Activated T-helper 2 cell treated with anti-CD3 and anti-CD28 coated beads, Interferon-gamma antibody, Interleukin-2, Interleukin-4, amounts not matched to agents 10 μg/mL and 5 μg/mL and 100 μg/mL, durations not matched to agents 14 hours and 24 hours and 36 hours (primary cell): ENCODE measurements at places on chromosomes 6 and 20.

GRCh38 chr6:127338936-127339335 is 4.5 kb downstream of the ECHDC1 start:
- no peaks in the 10 kb centered on the region for H3K27me3 ChIP-seq
- H3K4me3 ChIP-seq, result no peak overlapping the region
- H3K4me1 ChIP-seq, result peaks cover 41% of the 10 kb centered on the region
- H3K36me3 ChIP-seq, result peaks cover 17% of the 10 kb centered on the region
- no peak overlapping the region for H3K27ac ChIP-seq
- DNase-seq, result no peak

DNA sequence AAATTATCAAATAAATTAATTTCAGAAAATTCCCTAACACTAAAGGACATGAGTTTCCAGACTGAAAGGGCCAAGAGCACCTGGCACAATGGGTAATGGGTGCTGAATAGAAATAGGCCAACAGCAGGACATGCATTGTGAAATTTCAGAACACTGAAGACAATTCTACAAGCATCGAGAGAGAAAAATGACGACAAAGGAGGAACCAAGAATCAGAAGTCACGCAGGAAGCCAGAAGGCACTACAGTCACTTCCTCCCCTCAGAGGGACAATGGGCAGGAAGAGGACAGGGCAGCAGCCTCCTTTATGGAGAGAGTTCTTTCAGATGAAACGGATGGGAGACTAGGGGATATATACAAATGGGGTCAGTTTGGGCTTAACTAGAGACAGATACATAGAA is 29.6 kb downstream of the PCNA start:
- H3K4me3 ChIP-seq, result no peak overlapping the region
- DNase-seq, result no peak
- H3K36me3 ChIP-seq, result peaks cover 17% of the 10 kb centered on the region
- peak overlapping the region; percentile 54 for H3K27ac ChIP-seq

- H3K4me1 ChIP-seq, result peaks cover 2% of the 10 kb centered on the region
- no peaks in the 10 kb centered on the region for H3K27me3 ChIP-seq
- H3K27ac ChIP-seq, result no peak overlapping the region
- no peaks in the 10 kb centered on the region for H3K36me3 ChIP-seq
Measured at GRCh38 chr6:126195625-126196236, 144.2 kb upstream of the CENPW start.

- peak; percentile 64 for DNase-seq
- peak overlapping the region; percentile 27 for H3K4me3 ChIP-seq
- H3K27ac ChIP-seq, result peak overlapping the region; percentile 84
- no peaks in the 10 kb centered on the region for H3K36me3 ChIP-seq
Measured at GRCh38 chr6:13427801-13428582, 59.4 kb downstream of the GFOD1 start.

DNA sequence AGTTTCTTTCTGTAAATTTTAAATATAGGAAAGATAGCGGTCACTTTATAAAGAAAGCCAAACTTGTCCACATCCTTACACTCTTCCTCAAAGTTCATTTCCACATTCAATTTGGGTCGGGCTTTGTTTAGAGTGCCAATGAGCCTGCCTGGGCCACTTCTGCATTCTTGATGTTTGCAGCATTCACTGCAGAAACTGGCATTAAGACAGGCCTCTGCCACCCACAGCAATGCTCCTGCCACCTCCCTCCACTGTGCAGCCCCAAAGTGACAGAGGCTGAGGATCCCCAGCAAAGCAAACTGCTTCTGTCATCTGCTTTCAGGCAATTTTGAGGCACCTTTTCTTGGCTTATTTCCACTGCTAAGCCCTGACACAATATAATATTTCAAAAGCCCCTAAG is 61.2 kb downstream of the TNFAIP3 start:
- H3K4me3 ChIP-seq, result peak overlapping the region; percentile 59
- no peaks in the 10 kb centered on the region for H3K27me3 ChIP-seq

DNA sequence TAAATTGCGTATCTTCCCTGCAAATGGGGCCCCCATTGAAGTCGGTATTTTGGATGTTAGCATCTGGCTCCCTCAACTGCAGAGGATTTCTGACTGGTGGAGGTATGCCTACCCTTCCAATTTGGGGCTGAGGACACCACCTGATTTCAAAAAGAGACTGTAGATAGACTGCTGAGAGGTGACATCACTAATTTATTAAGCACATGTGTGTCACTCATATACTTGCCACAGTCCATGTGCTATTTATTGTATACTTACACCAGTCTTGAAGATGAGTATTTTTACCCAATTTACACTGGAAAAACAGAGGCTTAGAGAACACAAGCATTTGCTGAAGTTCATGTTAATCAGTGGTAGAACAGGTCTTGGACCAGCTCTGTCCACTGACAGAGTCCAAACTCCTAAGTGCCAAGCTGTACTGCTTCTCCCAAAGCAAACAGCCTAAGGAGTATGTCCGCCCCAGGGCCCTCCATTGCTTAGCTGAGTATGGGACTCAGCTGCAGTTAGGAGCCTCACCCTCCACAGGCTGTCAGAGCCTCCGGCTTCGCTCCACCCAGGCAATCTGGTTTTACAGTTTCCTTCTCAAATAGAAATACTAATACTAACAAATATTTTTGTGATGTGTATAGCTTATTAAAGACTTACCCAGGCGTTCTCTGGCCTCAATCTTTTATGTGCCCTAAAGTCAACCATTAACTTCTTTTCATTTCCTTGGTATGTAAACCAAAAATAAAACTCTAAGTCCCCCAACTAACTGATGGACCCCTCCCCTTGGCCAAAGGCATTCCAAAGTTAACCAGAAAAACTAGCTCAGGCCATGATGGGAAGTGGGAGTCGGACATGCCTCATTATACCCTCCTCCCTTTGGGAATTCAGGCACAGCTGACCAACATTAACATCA is 17.5 kb downstream of the RIN2 start:
- no peak overlapping the region for H3K4me3 ChIP-seq
- no peak for DNase-seq
- H3K4me1 ChIP-seq, result no peaks in the 10 kb centered on the region
- no peak overlapping the region for H3K27ac ChIP-seq
- H3K36me3 ChIP-seq, result no peaks in the 10 kb centered on the region

DNA sequence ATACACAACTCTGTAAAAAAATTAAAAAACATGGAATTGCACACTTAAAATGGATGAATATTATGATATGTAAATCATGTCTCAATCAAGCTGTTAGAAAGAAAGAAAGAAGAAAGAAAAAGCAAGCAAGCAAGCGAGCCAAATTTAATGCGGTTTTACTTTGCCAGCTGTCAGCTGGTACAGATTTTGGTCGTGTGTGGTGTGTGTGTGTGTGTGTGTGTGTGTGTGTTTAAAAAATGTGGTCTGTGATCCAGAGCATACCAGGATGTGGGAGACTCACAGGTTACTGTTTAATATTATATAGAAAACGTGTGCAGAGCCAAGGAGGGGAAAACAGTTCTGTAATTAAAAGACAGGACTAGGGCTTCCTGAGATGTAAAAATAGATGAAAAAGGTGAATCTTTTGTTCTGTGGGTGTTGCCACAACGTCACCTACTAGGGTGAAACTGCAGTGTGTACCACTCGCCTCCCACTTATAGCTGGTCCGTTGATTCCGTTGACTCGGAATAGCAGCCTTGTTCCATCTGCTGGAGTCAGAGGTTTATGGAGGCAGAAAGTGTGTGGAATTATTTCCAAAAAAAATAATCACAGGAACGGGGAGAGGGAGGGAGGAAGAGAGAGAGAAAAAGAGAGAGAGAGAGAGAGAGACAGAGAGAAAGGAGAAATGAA is 197.7 kb downstream of the BCAS1 start:
- no peaks in the 10 kb centered on the region for H3K36me3 ChIP-seq
- no peaks in the 10 kb centered on the region for H3K27me3 ChIP-seq
- H3K27ac ChIP-seq, result peak overlapping the region; percentile 94
- DNase-seq, result peak; percentile 55
